ENCODE measurements at places on chromosomes 5 and 9.

DNA sequence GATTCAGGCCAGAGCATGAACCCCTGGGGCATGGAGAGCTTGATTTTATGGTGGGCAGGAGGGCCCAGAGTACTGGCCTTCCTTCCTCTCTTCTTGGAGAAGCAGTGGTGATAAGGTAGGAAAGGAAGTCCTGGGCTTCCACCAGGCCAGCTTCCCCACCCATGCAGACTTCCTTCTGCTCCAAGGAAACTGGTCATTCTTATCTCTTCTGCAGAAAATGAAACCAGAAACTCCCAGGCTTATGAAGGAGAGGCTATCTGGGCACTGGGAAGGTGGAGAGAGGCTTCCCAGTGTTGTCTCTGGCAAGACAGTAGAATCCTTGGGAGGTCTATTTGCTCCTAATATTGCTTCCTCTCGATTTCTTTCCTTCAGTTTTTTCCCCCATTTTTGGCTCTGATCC lies 110.5 kb upstream of the EQTN start:
- DNase-seq, result no peak

DNA sequence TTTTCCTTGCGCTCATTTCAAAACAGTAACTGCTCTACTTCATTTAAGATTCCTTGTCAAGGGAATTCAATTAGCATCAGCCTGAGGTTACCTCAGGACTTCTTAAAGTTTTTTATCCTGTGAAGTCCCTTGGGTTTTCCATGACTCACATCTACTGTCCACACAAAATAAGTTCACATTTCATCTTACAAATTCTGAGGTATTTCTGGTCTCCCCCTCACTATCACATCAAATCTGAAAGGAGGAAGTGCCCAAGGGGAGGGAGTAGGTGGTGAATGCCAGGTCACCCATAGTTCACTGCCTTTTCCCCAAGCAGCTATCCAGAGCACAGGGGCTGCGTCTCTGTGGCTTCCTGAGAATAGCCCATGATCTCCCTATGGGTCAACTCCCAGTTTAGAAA lies 227.1 kb upstream of the NREP start:
- DNase-seq, result no peak

GRCh38 chr5:98258939-98259338 lies 514.5 kb upstream of the RGMB start:
- DNase-seq, result no peak

DNA sequence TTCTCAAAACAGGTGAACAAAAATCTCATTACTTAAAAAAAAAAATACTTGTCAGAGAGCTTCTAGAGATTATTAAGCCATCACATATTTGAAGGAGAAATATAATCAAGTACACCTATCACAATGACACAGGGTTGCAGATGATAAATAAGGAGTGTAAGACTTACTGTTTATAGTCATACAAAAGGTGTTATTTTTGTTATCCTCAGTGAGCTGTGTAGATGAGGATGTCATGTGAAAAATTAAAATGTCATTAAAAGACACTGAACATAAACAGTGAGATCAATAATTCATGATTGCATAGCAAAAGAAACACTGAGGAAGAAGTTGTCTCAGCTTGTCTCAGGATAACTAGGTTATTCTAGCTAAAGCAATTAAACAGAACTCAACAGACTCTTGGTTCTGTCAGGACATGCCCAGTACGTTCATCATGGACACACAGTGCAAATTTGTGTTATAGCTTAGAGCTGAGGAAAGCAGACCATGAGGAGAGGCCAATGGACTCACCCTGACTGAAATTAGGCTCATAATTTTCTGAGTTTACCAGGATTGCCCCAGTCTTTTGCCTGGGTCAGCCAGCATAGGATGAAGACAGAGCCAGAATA lies 1162.6 kb upstream of the C9orf72 start:
- no peak for DNase-seq

DNA sequence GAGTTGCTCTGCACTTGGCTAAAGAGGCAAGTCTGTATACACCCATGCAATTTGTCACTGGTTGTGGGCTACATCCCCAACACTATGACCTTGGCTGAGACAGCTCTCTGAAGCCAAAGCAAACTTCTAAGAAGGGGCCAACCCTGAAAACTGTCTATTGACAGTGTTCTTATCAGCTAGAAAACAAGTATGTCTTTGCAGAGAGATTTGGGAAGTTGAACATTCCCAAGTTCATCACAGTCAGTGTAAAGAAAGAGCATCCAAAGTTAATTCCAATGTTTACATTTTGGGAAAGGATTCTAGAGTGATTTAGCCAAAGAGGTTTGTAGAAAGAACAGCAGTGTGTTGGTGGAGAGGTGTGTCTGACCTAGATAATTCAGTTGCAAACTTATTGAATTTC lies 711.1 kb upstream of the CHD1 start:
- DNase-seq, result no peak

DNA sequence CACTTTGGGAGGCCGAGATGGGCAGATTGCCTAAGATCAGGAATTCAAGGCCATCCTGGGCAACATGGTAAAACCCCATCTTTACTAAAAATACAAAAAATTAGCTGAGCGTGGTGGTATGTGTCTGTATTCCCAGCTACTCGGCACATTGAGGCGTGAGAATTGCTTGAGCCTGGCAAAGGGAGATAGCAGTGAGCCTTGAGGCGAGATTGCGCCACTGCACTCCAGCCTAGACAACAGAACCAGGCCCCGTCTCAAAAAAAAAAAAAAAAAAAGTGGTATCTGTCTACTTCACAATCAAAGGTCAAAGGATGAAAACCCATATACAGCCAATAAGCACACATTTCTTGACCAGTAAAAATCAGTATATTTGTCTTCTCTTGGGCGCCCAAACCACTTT lies 728.5 kb upstream of the ADAMTS16 start:
- DNase-seq, result no peak

Data from AG04450 (cell line).